Hematopoietic multipotent progenitor cell treated with erythropoietin and hydrocortisone succinate and interleukin-3 and kit ligand, for 17 days (in vitro differentiated cells): ENCODE measurements at places on chromosomes 1 and 21.

DNA sequence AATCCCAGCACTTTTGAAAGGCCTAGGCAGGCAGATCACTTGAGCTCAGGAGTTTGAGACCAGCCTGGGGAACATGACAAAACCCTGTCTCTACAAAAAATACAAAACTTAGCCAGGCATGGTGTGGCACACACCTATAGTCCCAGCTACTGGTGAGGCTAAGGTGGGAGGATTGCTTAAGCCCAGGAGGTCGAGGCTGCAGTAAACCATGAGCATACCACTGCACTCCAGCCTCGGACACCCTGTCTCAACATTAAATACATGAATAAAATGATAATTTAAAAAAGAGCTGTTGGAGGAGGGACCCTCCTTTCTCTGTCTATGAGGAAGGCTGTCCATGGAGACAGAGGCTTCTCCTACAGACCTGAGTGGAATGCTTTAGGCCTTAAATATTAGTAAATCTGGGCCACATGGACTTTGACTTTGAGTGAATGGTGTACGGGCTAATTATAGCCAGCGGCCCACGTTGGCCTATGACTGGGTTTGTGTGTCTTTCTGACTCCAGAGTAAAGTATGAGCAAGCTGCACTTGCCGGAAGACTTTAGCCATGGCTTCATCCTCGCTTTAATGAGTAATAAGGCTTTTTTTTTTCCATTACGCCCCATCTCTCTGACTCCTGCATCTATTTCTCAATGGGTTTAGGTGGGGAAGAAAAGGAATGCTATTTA is 21.3 kb downstream of the RAB3B start:
- DNase-seq, result no peak

- DNase-seq, result peak; percentile 76
Observed at GRCh38 chr1:109901524-109902145, 9.0 kb upstream of the CSF1 start.

DNA sequence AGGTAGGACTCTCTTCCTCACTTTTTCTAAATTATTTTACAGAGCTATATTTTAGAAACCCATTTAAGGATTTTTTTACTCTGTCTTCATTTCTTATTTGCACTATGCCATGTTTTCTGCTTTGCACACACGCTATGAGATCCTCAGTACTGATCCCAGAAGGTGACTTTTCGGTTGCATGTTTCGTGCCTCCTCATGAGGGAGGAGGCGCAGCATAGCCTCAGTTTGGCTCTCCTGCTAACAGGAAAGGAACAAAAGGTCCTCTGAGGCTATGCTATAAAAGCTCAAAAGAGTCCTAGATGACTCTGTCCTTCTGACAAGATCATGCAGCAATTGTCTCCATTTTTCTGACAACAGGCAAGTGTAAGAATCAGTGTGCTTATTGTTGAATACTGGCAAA is 189.7 kb downstream of the GPR52 start:
- DNase-seq, result no peak

GRCh38 chr1:111463029-111463683 is 10.6 kb upstream of the C1orf162 start:
- DNase-seq, result peak; percentile 53

GRCh38 chr1:154151311-154151710 is 3.6 kb downstream of the NUP210L start:
- no peak for DNase-seq

DNA sequence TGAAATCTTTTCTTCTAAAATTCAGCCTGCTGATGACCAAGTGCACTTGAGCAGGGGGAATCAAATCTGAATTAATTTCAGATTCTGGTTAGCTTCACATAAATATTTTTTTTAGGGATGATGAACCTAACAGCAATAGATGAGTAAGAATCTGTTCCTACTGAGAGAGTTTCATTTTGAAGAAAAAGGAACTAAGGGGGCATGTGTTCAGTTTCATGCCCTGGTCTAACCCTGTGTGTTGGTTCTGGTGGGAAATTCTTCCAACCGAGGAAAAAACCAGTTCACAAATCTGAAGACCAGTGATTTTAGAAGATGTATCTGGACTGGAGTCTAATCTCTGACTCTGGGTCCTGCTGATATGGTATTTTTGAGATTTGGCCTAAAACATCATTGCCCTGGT is 13.7 kb downstream of the SELL start:
- no peak for DNase-seq

DNA sequence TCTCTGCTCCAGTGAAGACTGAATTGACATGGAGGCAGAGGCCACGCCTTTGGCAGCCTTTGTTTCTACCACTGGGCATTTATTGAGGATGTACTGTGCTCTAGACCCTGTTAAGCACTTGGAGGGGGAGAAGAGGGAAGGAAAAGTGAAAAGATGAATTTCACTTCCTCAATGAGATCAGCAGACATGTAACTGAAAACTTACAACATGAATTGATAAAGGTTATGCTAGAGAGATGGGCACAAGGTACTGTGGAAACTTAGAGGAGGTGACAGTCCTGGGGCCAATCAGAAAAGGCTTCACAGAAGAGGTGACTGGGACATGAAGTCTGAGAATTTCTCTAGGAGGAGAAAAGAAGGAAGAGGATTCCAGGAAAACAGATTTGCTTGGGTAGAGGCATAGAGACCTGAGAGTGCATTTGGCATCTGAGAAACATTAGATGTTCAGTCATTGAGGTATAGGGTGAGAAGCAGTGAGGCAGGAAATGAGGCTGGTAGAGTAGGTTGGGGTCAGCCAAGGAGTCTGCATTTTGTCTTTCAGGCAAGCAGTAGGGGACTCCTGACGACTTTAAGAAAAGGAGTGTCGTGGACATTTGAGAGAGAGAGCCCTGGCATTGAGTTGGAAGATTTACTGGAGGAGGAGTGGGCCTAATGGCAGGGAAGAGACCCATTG is 113.0 kb downstream of the SYT2 start:
- no peak for DNase-seq

DNA sequence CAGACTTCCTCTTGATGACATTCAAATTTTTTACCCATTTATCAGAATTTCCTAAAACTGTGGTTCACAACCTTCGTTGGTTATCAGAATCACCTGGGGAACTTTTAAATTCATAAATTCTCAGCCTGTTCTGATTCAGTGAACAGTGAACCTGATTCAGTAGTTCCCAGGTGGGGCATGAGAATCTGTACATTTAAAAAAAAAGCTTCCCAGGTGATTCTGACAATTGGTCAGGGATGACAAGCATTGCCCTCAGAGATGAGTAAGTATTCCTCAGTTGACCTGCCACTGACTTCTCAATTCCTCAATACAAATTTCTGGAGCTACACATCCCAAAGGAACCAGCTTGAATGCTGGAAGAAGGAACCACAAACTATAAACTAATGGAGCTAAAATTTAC is 23.5 kb upstream of the CR2 start:
- no peak for DNase-seq

- DNase-seq, result no peak
Observed at GRCh38 chr1:67896826-67897225, 63.6 kb upstream of the GNG12 start.

GRCh38 chr1:55150880-55151588 is 64.1 kb downstream of the USP24 start:
- peak; percentile 34 for DNase-seq

DNA sequence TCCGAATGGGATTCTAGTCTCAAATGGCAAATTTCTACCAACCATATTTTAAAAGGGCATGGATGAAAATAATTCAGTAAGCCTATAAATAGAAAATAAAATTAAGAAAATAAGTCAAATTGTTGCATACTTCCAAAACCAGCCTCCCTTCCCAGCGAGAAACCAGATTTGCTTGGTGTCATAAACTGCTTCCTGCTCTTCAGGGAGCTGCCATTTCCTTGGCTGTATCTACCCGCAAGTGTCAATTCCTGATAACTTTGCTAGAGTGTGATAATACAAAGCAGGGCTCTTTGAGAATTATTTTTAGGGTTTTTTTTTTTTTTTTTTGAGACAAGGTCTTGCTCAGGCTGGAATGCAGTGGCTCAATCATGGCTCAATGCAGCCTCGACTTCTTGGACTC is 62.3 kb downstream of the S1PR1 start:
- DNase-seq, result no peak

GRCh38 chr1:150963321-150964163 is 11.1 kb downstream of the CERS2 start:
- DNase-seq, result no peak

GRCh38 chr1:15870421-15870820 is 22.9 kb downstream of the SPEN start:
- DNase-seq, result no peak

DNA sequence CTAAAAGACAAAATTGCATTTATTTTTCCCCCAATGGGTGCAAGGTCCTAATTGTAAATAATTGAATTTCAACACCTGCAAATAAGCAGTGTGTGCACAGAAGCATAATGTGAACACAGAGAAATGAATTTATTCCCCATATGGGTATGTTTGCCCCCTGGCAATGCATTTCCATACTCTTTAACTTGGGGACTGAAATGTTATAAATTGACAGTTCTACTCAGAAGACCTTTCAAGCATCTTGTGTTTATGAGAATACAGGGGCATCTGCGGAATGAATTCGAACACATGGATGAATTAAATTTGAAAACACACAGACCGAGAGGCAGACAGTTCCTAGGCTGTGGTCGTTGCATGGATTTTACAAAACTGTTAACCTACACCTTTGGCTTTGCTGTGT is 3.5 kb downstream of the PBX1 start:
- no peak for DNase-seq

GRCh38 chr1:245537992-245538391 is 383.2 kb downstream of the KIF26B start:
- no peak for DNase-seq

- no peak for DNase-seq
Observed at GRCh38 chr1:112358061-112358770, 37.8 kb upstream of the CTTNBP2NL start.

DNA sequence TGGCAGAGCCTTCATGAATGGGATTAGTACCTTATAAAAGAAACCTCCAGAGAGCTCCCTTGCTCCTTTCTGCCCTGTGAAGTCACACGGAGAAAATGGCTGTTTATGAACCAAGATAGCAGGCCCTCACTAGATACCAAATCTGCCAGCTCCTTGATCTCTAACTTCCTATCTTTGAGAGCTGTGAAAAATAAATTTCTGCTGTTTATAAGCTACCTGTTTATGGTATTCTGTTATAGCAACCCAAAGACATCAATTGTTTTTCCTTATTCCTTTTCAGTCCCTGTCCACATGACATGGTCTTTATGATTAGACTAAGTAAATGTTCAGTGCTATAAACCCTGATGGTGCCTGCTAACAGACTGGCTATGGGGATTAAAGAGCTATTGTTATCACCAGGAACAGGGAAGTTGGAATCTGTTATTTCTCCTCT is 9.7 kb upstream of the STIL start:
- no peak for DNase-seq

DNA sequence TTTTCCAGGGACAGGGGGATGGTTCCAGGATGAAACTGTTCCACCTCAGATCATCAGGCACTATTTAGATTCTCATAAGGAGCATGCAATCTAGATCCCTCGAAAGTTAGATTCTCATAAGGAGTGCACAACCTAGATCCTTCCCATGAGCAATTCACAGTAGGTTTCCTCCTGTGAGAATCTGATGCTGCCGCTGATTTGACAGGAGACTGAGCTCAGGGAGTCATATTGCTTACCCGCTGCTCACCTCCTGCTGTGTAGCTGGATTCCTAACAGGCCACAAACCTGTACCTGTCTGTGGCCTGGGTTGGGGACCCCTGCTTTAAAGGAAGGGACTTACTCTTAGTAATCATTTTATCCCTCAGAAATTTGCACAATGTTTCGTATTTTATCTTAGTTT is 9.3 kb downstream of the CTH start:
- no peak for DNase-seq

DNA sequence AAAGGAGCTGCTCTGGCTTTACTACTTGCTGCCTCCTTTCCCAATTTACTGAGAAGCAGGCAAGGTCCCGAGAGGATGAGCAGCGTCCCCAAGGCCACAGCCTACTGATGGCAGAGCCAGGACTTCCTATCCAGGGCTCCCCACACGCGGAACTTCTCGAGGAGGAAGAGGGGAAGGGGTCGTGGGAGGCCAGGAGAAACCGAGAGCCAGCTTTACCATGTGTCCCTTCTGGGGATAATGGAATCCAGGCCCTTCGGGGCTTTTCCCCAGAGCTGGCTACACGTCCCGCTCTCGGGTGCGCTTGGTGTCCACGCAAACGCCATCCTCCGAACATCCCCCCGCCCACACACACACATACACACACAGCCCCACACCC is 4.3 kb upstream of the CCN1 start:
- DNase-seq, result no peak

DNA sequence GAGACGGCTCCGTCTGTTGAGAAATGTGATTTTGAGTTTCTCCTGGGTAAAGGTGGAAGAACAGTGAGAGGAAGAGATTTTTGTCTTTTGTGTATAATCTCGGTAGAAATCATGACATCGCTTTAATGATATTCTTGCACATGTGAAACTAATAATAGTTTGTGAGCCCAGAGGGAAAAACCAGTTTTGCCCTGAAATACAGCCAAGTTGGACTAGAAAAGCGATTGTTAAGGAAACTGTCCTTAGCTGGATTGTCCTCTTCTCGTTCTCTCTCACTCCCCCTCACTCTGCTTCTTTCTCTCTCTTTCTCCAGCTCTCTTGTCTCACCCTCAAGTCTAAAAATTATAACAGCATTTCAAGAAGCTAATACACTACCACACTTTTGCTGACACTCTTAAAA is 17.1 kb downstream of the KCNJ6 start:
- DNase-seq, result no peak

DNA sequence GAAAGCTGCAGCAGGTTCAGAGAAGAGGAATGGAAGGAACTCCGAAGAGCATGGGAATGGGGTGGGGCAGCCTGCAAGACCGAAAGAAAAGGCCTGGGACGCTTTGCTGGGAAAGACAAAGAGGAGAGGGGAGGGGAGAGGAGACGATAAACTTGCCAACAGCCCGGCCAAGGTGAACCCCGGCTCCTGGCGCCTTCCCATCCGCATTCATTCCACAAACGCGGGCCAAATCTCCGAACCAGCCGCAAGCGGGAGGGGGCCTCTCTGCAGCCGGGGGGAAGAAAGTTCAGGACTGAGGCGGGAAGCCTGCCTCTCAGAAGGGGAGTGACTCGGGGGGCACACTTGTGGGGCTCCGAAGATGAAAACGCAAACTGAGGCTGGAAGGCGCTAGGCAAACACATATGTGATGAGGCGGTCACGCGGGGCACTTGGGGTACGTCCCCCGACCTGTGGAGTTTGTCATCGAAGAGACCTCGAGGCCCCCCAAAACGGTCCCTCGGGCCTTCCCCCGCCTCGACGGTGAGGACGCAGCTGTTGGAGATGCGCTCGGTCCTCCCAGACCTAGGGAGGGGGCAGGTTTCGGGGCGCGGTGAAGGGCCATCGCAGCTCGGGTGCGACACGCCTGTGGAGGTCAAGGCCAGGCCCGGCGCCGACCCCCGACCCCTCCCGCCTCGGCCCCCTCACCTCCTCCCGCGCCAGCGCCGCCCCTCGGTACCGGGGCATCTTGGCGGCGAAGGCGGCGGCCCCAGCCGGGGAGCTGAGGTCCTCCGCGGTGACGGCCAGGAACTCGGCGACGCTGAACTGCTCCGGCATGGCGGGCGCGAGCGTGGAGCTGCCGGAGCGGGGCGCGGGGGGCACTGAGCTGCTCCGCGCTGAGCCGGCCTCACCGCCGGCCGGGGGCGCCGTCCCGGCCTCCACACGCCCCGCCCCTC is at the start of gene ASAP3:
ASAP3 (minus strand) TSS at position 859 of the 932 bp plus-strand sequence; CDS start at position 813, 46 bp downstream.
- DNase-seq, result no peak

GRCh38 chr1:216804111-216804510 is 80.9 kb upstream of the ESRRG start:
- no peak for DNase-seq
